Uterus (tissue), 4 donors: ENCODE measurements at places on chromosomes 3 and 15. TPM values are rescaled to one million over a fixed set of nuclear protein-coding genes. Genes with fewer than 3 reads are reported as not detected.

DNA sequence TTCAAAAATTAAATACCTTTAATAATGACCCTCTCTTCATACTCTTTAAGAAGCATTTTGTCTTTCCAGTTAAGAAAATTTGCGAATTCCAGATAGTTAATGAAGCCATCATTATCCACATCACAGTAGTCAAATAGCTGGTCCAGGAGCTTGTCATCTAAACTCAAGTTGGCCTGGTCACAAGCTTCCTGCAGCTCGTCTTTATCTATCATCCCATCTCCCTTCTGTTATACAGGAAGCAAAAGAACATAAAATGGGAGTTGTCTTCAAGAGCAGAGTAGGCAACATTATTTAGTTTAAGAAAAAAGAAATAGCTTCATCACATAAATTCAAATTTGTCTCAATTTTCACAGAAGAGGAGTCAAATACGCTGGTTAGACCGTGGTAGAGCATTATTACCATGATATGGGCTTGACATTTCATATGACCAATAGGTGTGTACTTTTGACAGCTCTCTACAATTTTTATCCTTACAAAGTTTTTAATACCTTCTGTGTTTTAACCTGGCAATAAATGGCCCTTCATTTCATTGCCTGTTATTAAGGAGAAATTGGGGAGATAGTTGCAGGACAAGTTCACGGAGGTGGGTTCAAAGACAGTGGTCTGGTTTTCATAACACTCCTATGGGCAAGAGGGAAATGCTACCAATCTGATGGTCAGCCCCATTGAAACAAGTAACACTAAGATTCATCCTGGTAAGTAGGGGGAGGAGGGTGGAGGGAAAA lies 45.4 kb downstream of the EFHB start:
- no peak overlapping the region for H3K4me3 ChIP-seq
- peak overlapping the region; percentile 55 for H3K27ac ChIP-seq
- DNase-seq: no peak
- H3K27me3 ChIP-seq: no peaks in the 10 kb centered on the region

GRCh38 chr3:137770066-137770834 lies 6.1 kb downstream of the SOX14 start:
- H3K27me3 ChIP-seq: no peaks in the 10 kb centered on the region
- H3K4me3 ChIP-seq: no peak overlapping the region
- H3K36me3 ChIP-seq: no peaks in the 10 kb centered on the region
- no peak overlapping the region for H3K27ac ChIP-seq

DNA sequence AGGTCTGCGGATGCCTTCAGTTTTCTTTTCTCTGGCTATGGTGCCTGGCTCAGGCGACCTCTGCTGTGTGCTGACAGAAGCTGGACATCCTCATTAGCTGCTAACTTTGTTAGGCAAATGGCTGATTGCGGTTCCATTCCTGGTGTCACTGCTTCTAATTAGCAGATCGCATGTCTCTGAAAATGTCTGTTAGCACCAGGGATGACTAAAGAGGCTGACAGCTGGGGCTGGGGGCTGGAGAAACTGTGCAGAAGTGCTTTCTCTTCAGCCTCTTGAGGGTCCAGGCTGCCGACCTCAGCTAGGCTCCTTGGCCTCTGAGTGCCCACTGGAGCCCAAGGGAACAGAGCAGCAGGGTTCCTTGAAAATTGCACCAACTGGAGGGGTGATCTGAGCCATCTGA lies 39.3 kb downstream of the CHCHD6 start:
- no peaks in the 10 kb centered on the region for H3K27me3 ChIP-seq
- DNase-seq: no peak
- H3K36me3 ChIP-seq: no peaks in the 10 kb centered on the region

The TPRG1 gene
- total RNA-seq: 8.3 TPM

- no peak overlapping the region for H3K27ac ChIP-seq
- no peaks in the 10 kb centered on the region for H3K36me3 ChIP-seq
- DNase-seq: no peak
- no peak overlapping the region for H3K4me3 ChIP-seq
- H3K4me1 ChIP-seq: no peaks in the 10 kb centered on the region
Observed at GRCh38 chr3:34001022-34001421, 202.6 kb downstream of the PDCD6IP start.

DNA sequence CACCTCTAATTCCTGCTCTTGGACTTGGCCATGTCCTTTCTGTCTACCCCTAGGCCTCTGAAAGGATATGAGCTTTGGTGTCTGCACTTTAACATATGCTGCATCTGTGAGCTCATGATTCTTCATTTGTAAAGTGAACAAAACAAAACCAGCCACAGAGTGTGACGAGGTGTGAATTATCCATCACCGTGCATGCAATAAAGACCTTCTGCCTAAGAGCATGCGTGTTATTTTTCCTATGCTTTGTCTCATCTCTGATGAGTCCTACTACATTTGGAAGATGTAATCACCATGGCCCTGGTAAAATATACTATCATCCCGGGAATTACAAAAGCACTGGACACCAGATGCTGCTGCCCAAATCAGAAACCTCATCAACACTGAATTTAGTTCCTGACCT lies 103.5 kb upstream of the KCNAB1 start:
- no peak overlapping the region for H3K27ac ChIP-seq
- H3K4me3 ChIP-seq: no peak overlapping the region
- no peaks in the 10 kb centered on the region for H3K36me3 ChIP-seq

The IGDCC3 gene
- 0.82 TPM for total RNA-seq
